HS-5 (cell line): ENCODE measurements at places on chromosomes 2 and 18.

GRCh38 chr2:216316743-216317142 lies 55.5 kb downstream of the MARCHF4 start:
- DNase-seq: peak; percentile 68

GRCh38 chr2:144242311-144242710 lies 277.6 kb downstream of the ZEB2 start:
- DNase-seq: no peak

DNA sequence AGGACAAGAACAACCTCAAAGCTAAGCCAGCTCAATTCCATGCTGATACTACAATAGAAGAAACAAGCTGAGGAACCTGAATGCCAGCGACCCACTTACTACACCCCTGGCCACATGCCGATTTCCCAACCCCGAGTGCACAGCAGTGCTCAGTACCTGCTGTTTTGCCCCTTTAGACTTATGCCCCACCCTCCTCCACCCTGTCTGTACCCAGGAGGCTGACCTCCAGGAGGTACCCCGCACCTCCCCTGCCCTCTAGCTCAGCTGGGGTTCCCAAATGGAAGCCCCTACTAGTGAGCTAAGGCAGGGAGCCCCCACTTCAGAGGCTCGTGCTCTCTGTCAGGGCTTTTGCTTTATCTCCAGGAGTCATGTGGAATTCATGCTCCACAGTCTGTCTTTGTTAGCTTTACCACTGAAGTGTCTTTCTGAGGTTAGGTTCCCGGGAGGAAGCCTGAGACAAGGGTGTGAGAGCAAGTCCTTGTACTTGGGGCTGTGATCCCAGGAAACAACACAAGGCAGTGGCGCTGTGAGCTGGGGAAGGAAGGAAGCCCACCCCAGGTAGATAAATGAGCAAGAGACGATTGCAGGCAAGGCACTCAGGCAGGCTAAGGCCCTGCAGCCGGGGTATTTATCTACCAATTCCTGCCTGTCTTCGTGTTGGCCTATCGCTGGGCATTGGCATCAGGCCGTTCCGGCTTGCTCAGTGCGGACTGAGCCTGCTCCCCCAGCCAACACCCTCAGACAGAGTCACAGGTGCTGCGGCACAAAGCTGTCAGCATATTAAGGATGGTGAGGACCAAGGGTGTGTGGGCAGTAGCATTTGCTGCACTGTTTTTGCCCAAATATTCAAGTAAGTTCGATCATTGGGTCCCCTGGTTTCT lies 220.5 kb downstream of the CYP26B1 start:
- DNase-seq: no peak

DNA sequence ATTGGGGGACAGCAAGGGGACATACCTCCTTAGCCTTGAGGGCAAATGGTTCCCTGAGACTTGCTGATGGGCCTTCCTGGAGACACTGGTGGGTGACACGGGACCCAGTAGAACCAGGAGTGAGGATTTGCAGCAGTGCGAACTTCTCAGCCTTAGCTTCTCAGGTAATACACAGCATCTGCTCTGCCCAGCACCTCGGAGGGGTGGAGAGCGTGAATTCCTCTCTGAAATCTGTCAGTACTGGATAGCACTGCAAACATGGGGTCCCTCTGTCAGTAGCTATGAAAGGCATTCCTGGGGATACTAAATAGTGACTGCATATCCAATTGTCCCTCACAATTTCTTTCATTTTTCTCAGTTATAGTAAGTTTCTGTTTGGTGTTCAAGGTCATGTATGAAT lies 151.7 kb downstream of the GBX2 start:
- no peak for DNase-seq

DNA sequence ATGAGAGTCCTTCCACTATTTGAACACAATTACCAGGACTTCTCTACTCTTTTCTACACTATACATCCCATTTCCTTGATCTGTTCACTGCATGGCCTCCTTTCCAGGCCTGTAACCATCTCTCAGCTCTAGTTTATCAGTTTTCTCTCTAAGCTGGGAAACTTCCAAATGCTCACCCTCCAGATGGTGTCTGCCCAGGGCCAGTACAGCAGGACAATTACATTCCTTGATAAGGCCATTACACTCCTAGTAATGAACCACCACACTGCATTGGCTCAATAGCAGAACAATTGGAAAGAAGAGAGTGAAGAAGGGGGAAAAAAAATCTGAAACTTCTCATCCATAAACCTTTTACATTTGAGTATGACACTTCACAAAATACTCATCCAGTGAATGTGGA lies 359.1 kb downstream of the ALK start:
- DNase-seq: no peak

- no peak for DNase-seq
Measured at GRCh38 chr2:132664096-132664495, 5.9 kb downstream of the LYPD1 start.

GRCh38 chr2:234880551-234881211 lies 71.1 kb upstream of the SH3BP4 start:
- DNase-seq: peak; percentile 99

DNA sequence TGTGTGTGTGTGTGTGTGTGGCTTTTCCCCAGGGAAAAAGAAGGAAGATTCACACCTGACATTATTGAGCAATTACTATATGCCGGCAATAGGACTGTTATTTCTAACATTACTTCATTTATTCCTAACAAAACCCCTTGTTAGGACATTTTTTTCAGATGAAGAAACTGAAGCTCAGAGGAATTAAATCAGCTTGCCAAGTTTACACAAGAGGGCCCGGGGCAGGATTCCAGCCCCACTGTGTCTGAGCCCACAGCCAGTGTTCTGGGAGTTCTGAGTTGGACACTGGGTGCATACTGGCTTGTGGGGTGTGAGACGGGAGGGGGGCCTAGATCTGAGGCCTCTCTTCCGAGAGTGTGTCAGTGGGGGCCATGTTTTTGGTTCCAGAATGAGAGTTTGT lies 9.9 kb downstream of the TOGARAM2 start:
- no peak for DNase-seq

- DNase-seq: no peak
Measured at GRCh38 chr2:115880558-115880957, 1438.1 kb downstream of the DPP10 start.
